ENCODE measurements at places on chromosomes 11 and 22.

GRCh38 chr22:22168941-22169867 lies 75.4 kb upstream of the VPREB1 start:
- no peak for DNase-seq

DNA sequence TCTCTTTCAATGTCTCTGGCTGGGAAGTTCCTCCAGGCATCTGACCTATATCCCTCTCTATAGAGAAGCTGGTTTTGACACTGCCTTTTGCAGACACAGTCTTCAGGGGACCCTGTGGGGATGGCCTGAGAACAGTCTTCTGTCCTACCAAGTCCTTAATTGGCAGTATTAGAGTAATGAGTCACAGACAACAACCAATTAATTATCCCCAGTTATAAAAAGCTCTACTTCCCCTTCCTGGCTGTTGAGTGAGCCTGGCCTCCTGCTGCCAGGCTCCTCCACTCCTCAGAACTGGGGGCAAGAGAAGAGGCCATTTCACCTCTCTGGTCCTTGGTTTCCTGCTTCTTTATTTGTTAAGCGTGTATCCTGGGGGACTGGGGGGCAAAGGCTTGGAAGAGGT lies 41.2 kb upstream of the KLHL35 start:
- peak; percentile 64 for DNase-seq

DNA sequence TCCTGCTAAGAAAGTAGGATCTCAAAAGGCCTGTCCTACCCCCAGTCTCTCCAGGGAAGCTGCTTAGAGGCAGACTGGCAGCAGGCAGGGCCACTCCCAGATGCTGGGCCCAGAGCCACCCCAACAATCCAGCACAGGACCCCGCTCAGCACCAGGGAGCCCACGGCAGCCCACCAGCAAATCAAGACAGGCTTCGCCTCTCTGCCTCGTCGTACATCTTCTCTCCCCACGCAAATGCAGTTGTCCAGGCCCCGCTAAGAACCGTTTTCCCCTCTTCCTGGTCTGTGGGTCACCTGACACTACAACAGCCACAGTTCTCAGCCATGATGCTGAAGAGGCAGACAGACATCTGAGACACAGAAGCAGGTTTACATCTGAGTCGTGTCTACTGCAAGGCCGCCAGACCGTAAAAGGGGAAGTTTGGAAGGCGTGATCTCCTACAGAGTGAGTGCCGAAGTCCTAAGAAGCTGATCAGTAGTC lies 51.1 kb downstream of the IGSF9B start:
- no peak for DNase-seq

- no peak for DNase-seq
Measured at GRCh38 chr11:46902694-46903093, 15.7 kb downstream of the LRP4 start.

DNA sequence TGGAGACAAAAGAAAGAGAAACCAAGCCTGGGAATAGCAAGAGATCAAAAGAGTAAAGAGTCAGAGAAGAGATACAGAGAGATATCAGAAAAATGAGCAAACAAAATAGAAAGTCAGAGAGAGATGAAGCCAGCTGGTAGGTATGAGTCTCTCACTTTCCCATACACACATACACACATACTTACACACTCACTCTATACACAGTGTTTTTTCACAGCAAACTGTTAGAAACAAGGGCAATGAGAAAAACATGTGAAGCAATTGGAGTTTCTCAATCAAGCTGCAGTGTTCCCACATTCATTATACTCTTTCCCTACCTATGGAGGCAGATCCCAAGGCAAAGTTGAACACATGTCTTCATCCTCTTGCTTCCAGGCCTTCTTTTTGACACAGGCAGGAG lies 2.6 kb upstream of the NLRP10 start:
- DNase-seq = no peak

DNA sequence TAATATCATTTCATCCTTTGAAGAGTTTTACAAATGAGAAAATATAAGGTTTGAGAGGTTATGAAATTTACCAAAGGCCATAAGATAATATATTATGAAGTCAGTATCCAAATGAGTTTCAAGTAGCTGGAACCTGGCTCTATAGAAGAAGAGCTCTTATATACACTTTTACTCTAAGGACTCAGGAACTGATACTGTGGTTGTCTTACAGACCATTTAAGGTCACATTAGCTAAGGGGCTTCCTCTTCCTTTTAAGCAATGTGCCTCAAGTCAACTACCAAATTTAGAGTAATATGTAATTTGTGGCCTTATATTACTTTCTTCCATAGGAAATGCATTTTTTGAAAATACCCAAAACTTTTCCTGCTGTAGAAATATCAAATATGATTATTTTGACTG lies 369.3 kb downstream of the DLG2 start:
- DNase-seq = no peak

DNA sequence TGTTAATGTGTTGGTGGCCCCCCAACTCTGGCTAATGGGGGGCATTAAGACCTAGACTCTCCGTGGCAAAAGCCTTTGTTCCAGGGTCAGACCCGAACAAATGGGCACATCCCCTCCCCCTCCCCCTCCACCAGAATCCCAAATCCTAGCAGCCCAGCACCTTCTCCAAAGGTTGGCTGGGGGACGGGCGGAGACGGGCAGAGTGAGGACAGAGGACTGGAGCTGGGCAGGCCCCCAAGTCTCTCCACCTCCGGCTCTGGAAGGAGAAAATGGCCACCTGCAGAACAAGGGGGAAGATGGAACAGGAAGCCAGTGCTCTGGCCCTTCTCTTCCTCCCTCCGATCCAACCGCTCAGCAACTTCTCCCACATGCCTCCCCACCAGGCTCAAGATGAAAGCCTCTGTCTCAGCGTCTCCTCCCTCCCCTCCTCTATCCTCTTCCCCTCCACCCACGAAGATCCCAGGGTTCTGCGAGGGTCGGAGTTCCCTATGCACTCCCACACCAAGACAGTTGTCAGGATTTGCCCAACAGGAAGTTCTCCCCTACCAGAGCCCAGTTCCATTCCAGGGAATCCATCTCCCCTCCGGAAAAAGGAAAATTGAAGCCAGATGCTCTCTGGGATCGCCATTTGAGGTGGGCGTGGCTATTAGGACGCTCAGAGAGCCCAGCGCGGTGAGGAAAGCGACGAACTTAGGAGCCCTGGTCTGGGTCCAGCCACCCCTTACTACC lies 20.1 kb downstream of the ADA2 start:
- DNase-seq = no peak

GRCh38 chr11:20353829-20354434 lies 9.6 kb upstream of the HTATIP2 start:
- no peak for DNase-seq

DNA sequence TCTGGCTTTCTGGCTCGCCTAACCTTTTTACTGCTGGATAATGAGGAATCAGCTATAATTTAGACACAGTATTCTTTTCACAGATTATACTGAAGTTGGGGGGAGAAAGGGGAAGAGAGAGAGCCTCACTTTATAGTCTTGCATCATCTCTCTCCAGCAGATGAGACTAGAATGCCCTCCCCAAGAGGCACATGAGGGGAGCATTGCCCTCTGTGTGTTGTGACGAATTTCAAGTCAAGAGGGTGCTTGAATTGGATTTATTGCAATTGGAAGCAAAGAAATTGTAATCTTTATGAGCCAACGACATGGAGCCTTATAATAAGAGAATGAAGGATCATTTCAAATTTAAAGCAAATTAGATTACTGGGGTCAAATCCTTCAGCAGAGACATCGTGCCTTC lies 17.6 kb upstream of the CADM1 start:
- no peak for DNase-seq

DNA sequence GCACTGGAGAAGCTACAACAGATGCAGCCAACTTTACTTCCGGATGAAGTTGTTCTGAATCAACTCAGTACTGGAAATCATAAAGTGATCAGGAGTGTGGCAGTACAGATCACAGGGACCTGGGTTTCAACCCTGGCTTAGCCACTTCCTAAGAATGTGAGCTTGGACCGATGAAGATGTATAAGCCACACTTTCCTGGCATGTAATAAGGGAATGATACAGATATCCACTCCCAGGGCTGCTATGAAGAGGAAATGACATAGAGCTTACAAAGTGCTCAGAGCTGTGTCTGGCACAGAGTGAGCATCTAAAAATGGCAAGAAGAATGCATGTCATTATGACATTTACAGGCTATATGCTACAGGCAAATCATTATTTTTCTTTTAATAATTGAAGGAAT lies 378.7 kb downstream of the NTM start:
- no peak for DNase-seq

GRCh38 chr11:122074022-122074421 lies 42.0 kb downstream of the BLID start:
- DNase-seq = no peak

DNA sequence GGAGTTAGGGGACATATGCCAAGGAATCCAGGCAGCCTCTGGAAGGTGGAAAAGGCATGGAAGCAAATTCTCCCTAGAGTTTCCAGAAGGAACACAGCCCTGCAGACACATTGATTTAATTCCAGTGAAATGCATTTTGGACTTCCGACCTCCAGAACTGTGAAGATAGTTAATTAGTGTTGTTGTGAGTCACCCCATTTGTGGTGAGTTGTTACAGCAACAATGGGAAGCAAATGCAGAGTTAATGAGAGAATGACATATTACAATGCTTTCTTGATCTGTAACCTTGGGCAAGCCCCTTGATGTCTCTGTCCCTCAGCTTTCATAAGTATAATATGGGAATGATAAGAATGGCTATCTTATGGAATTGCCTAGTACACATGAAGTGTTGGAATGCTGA lies 178.7 kb downstream of the KIRREL3 start:
- DNase-seq = no peak

- DNase-seq = no peak
Measured at GRCh38 chr22:46974631-46975585, 212.5 kb downstream of the TBC1D22A start.

DNA sequence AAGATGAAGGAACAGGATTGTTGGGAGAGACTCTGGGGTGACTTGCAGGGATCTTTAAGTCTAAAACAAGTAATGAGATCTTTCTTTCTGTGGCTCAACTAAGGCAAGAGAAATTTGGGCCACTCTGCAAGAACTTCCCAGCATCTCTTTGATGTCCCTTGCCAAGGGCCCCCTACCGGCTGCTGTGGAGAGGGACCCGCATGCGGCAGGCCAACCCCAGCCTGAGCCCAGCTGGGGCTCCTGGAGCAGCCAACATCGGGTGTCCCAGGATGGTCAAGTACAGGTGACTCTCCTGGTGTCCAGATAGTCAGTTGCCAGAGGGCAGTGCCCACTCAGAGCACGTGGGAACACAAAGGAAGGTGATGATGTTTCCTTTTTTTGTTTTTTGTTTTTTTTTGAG lies 363.2 kb downstream of the TBC1D22A start:
- no peak for DNase-seq

GRCh38 chr11:133163463-133164419 lies 368.6 kb downstream of the OPCML start:
- no peak for DNase-seq

DNA sequence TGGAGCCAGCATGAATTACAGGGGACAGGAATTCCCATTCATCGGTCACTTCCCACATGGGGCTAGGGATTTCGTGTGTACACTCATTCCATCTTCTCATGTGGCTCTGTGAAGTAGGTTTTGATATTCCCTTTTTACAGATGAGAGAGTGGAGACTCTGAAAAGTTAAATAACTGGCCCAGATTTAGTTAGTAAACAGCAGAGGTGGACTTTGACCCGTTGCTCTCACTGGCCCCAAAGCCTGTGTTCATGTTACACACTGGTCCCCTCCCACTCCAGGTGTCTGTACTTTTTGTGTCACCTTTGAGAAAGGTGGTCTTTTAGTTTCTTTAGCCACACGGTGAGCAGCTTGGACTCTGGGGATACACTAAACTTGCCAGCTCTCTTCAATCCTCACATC lies 108.5 kb downstream of the MICAL2 start:
- DNase-seq = no peak

DNA sequence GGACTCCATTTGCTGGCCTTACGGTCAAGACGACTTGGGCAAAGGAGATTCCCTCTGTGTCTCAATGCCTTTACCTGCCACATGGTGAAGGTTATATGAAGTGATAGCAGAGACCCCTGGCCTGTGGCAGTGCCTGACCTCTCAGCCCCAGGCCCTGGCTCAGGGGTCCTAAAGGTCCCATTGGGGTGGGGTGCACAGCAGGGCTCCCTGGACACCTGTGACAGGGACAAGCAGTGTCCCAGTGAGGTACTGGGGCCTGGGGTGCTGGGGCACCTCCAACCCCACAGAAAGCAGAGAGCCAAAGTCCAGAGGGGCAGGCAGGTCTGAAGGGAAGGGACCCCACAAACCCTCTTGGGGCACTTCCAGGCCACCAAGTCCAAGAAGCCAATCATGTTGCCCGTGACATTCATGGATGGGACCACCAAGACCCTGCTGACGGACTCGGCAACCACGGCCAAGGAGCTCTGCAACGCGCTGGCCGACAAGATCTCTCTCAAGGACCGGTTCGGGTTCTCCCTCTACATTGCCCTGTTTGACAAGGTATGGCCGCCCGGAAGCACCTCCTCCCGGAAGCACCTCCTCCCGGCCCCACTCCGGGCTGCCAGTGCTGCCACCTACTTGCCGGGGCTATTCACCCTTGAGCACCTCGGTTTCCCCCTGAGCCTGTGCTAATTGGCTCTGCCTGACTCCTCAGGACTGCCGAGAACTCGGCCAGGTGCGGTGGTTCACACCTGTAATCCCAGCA lies 62.5 kb downstream of the MYO7A start:
- DNase-seq = no peak

- no peak for DNase-seq
Measured at GRCh38 chr22:35158336-35158735, 92.4 kb downstream of the ISX start.

DNA sequence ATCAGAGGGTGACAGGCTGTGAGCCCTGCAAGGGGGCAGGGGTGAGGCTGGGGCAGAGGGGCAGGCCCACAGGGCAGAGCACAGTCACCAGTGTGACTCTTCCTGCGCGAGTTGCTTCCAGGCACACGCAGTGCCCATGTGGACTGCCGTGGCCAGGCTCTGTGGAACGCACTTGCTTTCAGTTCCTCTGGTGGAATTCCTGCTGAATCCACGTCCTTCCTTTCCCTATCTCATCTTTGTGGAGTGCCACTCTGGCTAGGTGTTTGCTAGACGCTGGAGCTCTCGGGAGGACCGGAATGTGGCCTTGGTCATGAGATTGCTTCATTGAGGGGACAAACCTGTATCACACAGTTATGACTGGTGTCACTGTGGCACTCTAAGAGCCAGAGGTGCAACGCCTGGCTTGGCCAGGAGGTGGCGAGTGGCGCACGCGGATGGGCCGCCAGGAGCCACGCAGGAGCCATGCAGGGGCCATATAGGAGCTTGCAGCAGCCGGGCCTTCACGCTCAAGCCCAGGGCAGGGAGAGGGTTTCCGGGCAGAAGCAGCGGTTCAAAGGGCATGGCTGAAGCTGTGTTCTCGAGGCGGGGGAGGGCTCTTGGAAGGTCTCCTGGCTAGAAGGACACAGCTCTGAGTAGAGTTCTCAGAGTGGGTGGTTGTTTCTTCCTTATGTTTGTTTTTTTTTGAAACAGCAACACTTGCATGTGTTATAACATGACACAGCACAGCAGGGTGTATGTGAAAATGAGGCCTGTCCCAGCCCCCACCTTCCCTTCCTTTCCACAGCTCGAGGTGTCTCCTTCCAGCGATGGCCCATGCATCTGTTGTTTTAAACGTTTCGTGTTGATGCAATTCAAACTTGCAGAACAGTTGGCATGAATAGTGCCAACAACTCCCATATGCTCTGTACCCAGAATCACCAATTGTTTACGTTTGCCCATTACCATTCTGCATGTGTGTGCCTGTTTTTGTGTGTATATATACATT lies 36.2 kb downstream of the TBC1D22A start:
- DNase-seq = peak; percentile 55

- no peak for DNase-seq
Measured at GRCh38 chr11:82981852-82982251, 80.3 kb downstream of the DDIAS start.

GRCh38 chr11:73859671-73860070 lies 17.0 kb downstream of the COA4 start:
- no peak for DNase-seq
